ENCODE measurements at places on chromosomes 11 and 22.

GRCh38 chr11:27464289-27464696 lies 8.3 kb downstream of the LGR4 start:
- DNase-seq: no peak

- no peak for DNase-seq
Observed at GRCh38 chr22:17343766-17344165, 25.5 kb upstream of the CECR2 start.

DNA sequence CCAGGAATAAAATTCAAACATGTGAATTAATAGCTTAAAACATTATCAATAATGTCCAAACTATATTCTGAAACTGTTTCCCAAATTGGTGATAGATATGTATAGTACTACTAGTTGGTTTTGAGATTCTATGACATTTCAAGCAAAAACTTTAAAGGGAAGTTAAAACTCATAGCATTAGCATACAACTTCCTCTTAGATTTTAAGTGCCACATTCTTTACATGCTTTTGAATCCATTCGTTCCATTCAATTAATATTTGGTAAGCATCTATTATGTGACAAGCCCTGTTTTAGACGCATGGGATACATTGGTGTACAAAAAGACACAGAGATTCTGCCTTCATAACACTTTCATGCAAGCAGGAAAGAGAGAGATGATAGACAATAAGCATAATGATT lies 8.9 kb downstream of the PATL1 start:
- no peak for DNase-seq

- DNase-seq: no peak
Observed at GRCh38 chr11:28058333-28058732, 49.6 kb downstream of the KIF18A start.

- DNase-seq: no peak
Observed at GRCh38 chr11:6468712-6469495, 4.8 kb downstream of the TRIM3 start.

DNA sequence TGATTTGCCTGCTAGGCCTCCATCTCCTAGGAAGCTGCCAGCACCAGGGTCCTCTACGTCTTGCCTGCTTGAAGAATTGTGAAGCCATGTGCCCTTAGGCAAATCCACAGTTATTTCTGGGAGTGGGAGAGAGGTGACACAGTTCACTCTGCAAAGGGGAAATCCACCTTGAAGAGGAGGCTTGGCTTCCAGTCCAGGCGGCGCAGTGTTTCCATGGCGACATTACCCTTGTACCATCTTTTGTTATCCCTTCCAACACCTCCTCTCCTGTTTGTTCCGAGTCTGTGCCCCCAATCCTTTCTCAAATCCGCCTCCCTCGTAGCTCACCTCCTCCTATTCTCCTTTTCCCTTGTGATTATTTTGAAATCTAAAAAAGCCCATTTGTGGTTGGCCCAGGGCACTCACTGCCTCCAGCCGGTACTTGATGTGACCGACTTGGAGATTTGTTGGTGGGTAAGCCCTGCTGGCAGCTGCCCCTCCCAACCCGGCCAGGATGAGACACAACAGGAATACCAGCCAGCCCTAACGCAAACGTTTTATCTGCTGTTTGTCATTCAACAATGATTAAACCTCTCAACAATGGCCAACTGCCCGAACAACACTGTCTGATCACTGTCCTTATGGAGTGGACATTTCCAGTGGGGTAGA lies 18.4 kb downstream of the SYT13 start:
- no peak for DNase-seq

DNA sequence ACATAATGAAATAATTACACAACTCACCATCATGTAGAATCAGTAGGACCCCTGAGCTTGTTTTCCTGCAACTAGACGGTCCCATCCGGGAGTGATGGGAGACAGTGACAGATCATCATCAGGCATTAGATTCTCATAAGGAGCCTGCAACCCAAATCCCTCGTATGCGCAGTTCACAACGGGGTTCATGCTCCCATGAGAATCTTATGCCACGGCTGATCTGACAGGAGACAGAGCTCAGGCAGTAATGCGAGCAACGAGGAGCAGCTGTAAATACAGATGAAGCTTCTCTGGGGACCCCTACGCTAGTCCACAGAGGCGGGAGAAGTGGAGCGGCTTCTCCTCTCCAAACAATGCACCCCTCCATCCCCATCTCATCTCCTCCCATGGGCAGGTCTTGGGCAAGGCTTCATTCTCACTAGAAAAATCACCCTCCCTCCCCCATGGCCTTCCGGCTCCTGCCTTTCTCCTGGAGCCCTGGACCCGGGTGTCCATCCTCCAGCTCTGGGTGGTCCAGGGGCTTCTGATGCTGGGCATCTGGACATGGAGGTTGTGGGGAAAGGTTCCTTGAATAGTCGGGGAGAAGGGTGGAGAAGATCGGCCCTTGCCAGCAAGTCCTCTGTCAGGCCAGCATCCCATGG lies 16.2 kb upstream of the RAC2 start:
- DNase-seq: no peak

GRCh38 chr22:38784856-38785255 lies 9.1 kb downstream of the DNAL4 start:
- DNase-seq: no peak

DNA sequence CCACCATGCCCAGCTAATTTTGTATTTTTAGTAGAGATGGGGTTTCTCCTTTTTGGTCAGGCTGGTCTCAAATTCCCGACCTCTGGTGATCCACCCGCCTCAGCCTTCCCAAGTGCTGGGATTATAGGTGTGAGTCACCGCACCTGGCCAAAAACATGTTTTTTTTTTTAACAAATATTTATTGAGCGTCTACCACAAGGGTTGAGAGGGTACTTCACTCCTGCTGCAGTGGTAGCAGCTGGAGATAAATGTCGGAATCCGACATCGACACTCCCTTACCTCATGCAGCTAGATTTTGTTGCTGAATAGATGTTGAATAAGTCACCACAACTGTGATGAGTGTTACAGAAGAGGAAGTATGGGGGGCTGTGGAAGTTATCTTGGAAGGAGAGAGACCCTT lies 971 bp downstream of the DNAJB13 start:
- DNase-seq: no peak

GRCh38 chr11:12857572-12857971 lies 151.5 kb upstream of the RASSF10 start:
- no peak for DNase-seq

DNA sequence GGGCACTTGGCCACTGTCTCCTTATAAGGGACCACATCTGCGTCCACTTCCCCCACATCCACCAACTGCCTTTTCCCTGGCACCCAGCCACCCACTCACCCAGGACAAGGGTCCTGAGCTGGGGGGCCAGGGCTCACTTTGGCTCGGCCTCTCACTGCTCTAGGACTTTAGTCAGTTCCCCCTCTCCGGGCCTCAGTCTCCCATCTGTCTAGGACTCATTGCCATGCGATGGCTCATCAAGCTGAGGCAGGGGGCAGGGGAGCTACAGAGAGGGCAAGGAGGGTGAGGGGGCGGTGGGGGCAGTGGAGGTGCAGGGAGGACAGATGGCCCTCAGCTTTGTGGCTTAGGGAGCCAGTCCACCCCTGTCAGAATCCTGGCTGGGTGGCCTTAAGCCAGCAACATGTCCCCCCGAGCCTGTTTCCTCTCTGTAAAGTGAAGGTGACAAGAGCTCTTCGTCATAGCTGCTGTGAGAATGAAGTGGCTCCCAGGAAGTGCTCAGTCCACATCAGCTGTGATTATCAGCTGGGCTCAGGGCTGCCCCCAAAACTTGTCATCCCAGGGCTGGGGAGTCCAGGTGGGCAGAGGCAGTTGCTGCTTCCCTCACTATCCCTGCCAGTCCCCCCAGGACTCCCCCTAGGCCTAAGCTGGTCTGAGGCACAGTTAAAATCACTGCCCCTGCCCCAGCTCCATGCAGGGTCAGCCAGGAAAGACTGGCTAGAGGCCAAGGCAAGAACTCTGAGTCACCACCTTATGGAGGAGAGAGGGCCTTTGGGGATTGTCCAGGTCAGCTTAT lies 14.9 kb downstream of the RAC2 start:
- DNase-seq: peak; percentile 59

DNA sequence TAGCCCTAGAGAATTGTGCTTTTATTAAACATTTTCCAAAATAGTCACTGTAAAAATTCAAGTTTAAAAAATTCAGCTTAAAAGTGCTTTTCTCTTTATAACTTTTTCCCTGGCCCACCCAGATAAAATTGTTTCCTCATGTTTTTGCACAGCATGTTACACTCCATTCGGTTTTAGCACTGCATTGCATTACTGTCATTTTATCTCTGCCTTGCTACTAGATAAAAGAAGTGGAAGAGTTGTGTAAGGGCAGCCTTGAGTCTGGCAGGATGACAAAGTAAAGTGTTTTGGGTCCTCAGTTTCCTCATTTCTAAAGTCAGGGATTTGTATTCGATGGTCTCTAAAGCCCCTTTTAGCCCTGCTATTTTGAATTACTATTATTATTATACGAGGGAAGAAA lies 99.8 kb downstream of the ATM start:
- no peak for DNase-seq

GRCh38 chr22:29313126-29313575 lies 2.3 kb downstream of the RASL10A start:
- DNase-seq: no peak

DNA sequence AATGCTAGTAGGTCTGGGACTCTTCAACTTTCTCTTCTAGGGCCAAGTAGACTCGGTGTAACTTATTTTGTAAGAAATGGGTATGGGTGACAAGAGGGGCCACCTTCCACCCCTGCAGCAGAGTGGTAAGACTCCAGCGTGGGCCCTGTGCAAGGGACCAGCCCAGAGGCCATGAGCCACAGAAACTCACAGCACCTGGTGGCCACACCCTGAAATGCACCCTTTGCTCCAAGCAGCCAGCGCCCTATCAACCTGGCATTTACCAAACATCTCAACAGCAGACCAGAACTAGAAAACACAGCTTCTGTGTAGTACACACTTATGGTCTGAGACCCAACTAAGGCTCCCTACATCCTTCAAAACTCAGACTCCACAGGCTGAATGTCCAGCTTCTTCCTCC lies 5.7 kb downstream of the CDCA5 start:
- no peak for DNase-seq

DNA sequence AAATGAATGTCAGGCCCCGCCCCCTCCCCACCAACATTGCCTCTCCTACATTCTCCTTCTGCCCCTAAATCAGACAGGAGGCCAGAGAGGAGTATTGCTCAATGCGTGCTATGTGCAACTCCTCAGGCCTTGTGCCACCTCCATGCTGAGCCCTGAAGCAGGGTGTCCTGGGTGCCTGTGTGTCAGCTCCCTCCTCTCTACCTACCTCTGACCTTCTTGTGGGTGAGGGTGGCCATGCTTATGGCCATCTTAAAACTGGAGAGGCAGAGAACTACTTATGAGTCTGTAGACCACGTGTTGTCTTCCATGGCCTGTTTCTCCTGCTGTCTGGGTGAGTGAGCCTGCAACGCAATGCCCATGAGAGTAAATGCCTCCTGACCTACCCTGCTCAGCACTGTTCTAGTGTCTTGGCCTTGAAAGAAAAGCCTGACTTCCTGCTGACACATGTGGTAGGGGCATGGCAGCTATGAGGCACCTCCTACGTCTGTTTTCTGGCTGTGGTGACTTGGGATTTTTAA lies 10.5 kb downstream of the MCAM start:
- peak; percentile 86 for DNase-seq

- DNase-seq: peak; percentile 89
Observed at GRCh38 chr22:26322179-26322905, 106.7 kb upstream of the ASPHD2 start.

DNA sequence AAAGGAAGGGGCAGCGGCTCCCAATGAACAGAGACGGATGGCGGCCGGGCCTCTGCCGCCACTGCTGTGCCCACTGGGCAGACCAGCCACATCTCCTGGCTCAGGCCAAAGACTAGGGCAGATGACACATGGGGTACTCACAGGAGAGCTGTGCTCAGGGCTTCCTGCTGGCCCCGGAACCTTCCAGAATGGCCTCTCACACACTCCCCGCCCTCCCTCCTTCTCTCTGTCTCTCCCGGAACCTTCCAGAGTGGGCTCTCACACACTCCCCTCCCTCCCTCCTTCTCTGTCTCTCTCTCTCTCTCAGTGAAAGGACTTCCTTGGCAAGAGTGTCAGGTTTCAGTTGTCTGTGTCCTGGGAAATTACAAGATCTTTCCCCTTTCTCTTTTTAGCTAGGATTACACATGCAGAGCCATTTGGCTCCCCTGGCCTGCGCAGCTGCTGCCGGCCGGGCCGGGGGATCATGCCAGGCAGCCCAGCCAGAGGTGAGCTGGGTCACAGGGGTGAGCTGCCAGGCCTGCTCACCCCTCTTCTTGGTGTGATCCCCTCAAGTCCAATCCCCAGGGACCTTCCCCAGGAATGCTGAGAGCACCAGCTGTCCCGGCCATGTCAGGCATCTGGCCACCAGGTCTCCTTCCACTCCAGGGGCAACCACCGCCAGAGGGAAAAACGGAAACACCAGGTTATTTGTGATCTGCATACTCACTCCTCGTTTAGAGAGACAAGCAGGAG lies 45.3 kb upstream of the ADA2 start:
- DNase-seq: no peak

- DNase-seq: no peak
Observed at GRCh38 chr11:107682572-107682971, 29.3 kb downstream of the SLN start.

- no peak for DNase-seq
Observed at GRCh38 chr11:122920579-122920978, 38.0 kb downstream of the JHY start.

DNA sequence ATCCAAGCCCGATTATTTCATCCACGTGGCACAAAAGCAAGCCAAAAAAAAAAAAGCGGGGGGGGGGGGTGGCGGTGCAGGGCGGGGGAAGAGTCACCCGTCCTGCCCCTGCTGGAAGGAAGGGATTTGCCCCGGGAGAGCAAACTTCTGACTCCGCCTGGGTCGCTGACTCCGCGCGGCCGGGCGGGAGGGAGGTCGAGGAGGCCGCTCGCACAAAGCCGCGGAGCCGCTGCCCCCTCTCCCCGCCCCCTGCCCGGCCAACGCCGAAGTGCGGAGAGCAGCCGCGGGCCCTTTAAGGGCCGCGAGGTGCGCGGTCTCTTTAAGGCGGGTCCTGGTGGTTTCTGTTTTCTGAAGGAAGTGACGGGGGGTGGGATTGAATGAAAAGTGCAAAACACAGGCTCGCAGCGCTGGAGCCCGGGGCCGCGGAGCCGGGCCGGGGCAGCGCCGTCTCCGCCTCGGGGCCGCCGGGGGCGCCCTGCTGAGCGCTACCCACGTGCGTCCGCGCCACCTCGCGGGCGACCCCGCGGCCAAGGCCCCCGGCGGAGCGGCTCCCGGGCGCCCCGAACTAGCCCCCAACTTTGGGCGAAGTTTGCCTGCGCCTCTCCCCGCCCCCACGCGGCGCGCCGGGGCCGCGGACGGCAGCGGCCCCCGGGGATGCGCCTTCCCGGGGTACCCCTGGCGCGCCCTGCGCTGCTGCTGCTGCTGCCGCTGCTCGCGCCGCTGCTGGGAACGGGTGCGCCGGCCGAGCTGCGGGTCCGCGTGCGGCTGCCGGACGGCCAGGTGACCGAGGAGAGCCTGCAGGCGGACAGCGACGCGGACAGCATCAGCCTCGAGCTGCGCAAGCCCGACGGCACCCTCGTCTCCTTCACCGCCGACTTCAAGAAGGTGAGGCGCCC lies at the start of gene OAF:
Gene OAF, plus strand, starts transcription at position 407 of the 896 bp plus-strand sequence. Its CDS starts 248 bp downstream, at position 655.
- DNase-seq: peak; percentile 74
